Epithelial cell of esophagus (primary cell): ENCODE measurements at places on chromosomes 2 and 18.

GRCh38 chr18:68969027-68969426 lies 171.1 kb downstream of the CCDC102B start:
- DNase-seq, result no peak

DNA sequence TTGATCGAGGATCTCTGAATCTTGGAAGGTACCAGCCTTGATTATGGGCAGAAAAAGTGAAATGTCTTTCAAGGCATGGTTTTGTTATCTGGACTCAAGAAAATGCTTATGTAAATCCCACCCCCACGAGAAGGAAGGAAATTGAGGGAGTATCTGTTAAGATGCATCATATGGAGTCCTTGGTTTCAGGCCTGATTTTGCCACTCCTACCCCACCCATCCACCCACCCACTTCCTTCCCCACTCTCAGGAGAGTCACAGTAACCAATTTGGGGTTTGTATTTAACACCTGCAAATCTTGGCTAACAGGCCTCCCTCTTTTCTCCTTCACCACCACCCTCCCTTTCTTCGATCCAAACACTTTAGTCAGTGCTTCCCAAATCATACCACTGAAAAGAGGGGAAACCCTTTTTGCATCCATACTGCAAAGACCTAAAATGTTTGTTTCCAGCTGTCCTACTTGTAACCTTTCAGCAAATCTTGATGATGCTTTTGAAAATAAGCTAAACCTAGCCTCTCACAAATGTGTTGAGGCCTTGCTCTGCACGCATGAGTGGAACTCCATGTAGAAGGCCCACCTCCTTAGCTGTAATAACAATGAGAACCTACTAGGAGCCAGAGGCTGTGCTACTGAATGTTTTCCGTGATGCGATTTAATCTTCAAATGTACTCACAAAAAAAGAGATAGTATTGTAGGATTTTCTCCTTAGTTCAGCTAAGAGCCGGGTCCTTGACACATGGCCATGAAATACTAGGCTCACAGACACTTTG lies 34.8 kb downstream of the POU3F3 start:
- DNase-seq, result no peak

DNA sequence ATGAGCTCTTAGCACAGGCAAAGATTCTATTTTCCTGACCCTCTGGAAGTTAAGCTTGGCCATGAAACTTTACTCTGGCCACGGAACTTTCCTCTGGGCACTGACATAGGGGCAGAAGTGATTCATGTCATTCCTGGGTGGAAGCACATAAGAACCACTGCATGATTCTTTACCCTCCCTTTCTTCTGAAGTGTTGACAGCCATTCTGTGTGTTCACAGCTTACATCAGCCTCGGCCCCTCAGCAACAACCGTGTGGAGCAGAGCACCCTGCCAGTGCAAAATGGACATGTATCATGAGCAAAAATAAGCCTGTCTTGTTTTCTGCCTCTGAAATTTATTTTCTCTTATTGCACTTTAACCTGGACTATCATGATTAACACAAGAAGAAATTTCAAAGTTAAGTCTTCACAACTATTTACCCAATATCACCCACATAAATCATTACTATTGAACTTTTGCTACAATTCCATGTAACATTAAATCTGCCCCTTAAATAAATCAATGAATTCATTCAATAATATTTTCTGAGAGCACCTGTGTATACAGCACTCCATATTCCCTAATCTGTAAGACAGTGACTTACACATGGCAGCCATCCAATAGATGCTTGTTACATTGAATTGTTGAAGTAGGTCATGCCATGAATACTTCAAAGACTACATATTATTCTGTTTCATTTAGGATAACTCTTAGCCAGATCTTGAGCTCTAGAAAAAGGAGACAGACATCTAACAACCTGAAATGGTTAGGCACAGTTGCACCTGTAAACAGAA lies 531.9 kb downstream of the IRS1 start:
- DNase-seq, result no peak

DNA sequence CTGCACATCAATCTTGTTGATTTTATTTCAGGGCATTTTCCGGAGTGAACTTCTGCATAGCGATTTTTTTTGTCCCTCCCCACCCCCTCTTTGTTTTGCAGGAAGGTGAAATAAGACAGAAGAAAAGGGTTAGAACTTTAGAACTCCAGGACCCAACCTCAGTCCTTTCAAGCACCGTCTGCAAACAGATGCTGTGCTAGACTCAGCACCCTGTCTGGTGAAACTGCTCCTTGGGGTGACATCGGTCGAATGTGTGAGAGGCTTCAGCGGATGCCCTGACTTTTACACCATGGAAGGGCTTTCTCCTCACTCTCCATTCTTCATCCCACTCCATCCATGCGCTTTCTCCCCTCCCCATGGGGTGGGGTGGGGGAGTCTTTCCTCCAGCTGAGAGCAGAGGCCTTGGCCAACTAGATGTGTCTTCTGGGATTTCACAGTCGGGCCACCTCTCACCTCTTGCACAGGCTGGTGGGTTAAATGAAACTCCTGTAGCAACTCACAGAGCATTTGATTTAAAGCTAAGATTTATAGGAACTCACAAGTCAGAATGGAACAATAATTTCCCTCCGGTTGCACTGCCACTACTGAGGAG lies 43.3 kb upstream of the EDAR start:
- no peak for DNase-seq

- peak; percentile 42 for DNase-seq
Observed at GRCh38 chr18:37484983-37485834, 80.4 kb downstream of the CELF4 start.

- no peak for DNase-seq
Observed at GRCh38 chr18:79300413-79300812, 95.3 kb upstream of the NFATC1 start.

DNA sequence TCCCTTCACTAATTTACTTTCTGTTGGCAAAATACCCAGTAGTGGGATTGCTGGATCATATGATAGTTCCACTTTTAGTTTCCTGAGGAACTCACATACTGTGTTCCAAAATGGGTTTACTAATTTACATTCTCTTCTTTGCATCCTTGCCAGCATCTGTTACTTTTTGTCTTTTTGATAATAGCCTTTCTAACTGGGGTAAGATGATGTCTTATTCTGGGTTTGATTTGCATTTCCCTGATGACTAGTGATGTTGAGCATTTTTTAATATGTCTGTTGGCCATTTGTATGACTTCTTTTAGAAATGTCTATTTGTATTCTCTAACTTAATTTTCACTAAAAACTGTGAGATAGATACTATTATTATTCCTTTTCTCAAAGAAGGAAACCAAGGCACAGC lies 411.7 kb downstream of the SOCS6 start:
- no peak for DNase-seq

- no peak for DNase-seq
Observed at GRCh38 chr2:26654061-26654340, 12.8 kb upstream of the CIB4 start.

DNA sequence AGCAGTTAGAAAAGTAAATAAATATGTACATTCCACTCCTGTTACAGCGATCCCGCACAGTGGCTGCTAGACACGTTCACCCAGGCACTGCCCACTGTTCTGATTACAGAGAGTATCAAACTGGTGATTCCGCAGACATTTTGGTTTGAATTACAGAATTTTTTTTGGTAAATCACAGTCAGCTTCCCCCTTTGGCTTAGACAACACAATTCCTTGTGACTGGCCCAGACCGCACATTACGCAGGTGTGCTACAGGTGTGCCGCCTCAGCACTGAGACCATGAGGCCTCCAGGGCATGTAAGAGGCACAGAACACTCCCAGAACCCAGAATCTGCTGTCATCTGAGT lies 112.3 kb downstream of the PXDN start:
- DNase-seq, result peak; percentile 84

DNA sequence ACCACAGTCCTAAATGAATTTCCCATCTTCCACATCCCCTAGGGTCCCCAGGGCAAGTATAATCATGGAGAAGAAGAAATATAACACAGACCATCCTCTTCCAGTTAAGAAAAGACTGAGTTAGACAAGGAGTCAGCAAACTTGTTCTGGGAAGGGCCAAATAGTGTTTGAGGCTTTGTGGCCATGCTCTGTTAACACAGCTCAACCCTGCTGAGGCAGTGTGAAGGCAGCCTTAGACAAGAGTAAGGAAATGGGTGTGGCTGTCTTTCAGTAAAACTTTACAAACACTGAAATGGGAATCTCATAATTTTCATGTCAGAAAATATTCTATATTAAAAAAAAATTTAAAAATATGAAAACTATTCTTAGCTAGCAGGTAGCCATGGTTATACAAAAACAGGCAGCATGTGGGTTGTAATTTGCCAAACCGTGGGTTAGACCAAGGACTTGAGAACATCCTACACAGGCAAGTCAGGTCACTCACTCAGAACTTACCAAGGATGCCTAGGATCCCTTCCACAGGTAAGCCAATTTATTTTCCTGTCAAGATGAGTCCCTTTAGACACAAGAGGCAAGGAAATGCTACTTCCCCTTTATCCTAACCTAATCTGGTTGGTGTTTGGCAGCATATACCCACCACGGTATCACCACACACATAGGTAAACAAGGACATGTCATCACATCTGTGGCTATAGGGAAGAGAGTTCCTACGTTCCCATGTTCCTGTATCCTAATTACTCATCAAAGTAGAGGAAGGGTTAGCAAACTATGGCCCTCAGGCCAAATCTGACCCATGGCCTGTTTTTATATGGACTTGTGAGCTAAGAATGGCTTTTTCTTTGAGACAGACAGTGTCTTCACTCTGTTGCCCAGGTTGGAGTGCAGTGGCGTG lies 31.9 kb downstream of the C2orf74 start:
- DNase-seq, result peak; percentile 63

GRCh38 chr2:25221579-25221978 lies 53.2 kb upstream of the POMC start:
- DNase-seq, result no peak

GRCh38 chr2:177930916-177931315 lies 141.7 kb downstream of the PDE11A start:
- DNase-seq, result peak; percentile 6

- peak; percentile 62 for DNase-seq
Observed at GRCh38 chr2:69260666-69261065, 126.4 kb downstream of the GFPT1 start.

DNA sequence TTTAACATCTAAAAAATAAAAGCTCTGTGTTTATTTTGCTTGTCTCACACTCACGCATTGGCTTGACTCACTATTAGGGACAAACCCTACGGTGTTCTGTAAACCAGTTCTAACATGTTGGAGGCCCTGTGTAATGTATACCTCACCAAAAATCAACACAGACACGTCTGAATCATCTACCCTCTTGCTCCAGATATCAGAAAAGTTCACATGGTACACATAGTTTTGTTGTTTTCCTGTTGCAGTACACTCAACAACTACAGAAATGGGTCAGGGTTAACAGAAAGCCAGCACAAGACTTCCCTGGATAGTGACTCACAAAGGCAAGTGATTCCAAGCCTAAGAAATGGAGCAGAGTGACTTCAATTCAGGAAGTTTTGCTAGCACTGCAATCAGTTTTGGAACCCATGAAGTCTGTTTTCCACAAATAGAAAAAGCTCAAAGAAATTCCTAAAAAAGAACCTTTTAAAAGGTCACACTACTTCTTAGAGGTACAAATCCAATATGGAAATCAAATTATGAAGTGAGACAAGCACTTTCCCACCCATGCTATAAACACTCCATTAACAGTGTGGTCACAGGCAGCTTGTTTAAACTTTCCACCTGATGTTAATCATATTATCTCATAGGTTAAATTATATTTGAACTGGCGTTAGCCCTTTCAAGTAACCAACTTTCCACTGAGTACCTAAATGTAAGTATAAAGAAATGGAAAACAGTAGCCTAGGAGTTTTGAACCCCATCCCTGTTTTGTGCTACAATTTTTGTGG lies 87.4 kb downstream of the GAREM1 start:
- DNase-seq, result peak; percentile 99

DNA sequence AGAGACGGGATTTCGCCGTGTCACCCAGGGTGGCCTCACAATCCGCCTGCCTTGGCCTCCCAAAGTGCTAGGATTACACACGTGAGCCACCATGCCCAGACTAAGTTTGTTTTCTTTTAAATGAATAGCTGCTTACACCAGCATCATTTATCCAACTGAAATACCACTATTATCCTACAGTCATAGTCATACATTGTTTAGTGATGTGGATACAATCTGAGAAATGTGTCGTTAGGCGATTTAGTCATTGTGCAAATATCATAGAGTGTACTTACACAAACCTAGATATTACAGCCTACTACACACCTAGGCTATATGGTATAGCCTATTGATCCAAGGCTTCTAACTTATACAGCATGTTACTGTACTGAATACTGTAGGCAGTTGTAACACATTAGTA lies 10.3 kb downstream of the ZC3H15 start:
- peak; percentile 50 for DNase-seq

DNA sequence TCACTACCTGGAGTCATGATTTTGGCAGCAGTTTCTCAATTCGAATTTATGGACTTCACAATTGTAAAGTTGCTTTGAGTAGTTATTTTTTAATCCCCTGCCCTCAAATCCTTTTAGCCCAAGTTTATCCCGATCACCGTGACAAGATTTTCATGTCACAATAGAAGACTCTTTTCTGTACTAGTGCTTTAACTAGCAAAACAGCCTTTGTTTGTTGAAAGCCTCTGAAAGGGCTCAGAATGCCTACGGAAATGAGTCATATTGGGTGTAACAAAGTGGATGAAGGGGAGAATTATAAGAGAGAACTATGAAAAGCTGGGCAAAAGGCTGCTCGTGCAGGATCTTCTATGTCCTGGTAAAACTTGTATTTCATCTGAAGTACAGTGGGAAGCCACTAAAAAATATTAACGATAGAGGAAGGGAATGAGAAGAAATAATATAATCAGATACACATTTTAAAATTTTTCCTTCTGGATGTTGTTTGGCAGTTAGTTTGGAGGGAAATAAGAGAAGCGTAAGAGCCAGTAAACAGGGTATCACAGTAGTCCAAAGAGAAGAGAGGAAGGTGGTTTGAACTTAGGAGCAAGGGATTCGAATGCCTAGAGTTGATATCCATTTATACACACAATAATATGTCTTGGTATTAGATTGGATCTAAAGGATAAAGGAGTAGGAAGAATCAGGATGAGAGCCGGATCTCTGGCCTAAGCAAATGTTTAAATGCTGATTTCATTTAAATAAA lies 114.9 kb downstream of the GALNT13 start:
- DNase-seq, result peak; percentile 53

DNA sequence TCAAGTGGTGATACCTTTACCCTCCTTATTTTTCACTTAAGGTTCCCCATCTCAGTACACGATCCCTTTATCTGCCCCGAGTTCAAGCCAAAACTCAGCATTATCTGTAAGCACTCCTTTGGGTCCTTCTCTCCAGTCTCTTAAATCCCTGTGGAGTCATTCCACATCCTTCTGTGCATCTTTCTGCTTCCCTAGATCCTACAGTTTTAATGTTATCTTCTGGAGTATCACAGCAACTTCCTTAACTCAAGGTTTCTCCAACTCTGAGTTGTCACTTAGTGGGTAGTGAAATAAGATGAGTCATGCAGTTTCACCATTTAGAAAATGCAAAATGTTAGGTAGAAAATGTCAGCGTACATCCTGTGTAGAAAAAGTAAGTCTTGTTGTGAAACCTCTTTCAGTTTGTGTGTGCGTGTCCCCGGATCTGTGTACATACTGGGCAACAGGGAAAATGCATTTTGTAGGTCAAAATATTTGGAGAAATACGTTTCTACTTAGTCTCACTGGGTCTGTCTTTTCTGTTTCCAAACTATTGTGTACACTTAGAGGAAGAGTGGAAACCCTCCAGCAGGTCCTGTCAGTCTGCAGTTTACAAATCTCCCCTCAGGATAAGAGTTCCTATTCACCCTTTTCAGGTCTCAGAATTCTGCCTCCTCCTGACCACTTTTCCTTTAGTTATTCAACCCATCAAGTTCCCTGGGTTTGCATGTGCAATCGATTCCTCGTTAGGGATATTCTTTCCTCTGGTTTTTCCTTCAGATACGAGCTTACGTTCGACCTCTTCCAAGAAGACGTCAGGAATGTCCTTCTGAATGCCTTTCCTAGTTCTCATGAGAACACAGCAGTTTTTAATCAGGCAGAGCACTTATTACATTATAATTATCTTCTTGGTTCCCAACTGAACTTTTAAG lies 154.8 kb downstream of the TGIF1 start:
- DNase-seq, result peak; percentile 89
